ENCODE measurements at places on chromosomes 5 and 9.

DNA sequence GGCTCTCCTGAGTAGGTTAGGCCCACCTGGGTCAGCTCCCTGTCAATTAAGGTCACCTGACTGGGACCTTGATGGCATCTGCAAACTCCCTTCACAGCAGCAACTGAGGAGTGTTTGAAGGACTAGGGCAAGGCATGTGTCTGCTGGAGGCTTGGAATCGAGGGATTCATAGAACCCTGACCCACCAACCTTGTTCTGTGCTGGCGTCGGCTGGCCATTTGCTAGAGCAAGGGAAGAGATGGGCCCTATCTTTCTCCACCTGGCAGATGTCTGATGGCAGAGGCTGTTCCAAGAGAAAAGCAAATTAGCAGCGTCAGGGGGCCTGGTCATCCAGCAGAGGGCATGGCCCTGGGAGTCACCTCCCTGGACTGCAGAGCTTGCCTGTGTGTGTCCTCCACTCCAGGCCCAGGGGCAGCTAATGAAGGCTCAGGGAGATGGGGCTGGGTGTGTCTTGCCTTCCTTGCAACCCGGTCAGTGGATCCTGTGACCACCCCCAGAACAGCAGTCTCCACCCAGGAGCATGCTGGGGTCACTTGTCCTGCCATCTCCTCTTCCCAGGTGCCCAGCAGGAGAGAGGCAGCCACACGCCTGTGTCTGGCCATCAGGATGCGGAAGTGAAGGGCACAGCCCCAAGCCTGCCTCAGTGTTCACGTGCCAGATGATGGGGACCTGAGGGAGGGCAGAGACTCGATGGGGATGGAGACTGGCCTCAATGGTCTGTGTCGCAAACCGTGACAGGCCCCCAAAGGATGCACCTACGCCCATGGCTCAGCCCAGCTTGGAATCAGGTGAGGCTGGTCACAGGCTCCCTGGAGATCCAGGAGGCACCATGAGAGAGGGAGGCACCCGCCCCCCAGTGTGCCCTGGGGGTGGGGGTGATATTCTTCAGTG lies 53.9 kb downstream of the BARX1 start:
- no peaks in the 10 kb centered on the region for H3K36me3 ChIP-seq
- H3K27me3 ChIP-seq = no peaks in the 10 kb centered on the region
- no peak overlapping the region for H3K27ac ChIP-seq
- H3K4me3 ChIP-seq = no peak overlapping the region

DNA sequence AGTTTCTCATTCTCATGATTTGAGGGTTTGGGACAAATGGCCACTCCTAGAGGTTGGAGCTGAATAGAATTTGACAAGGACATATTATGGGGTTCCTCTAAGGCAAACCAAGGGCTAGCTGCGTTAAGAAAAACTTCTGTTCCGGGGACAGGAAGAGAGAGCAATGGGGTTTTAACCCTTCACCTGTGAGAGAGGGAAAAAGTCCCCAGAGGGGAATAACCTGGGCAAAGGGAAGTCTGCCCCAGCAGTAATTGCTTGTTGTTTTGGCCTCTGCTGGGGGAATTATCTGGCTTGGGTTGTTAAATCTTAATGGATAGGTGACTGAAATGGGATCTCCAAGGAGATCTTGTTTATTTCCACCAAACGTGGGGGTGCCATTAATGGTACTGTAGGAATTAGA lies 110.1 kb upstream of the MOCS2 start:
- H3K27me3 ChIP-seq = no peaks in the 10 kb centered on the region
- no peaks in the 10 kb centered on the region for H3K4me1 ChIP-seq
- no peak overlapping the region for H3K27ac ChIP-seq
- H3K4me3 ChIP-seq = no peak overlapping the region
- no peaks in the 10 kb centered on the region for H3K36me3 ChIP-seq
- DNase-seq = no peak

GRCh38 chr5:59763541-59763940 lies 130.0 kb downstream of the PDE4D start:
- no peak overlapping the region for H3K4me3 ChIP-seq
- H3K27ac ChIP-seq = no peak overlapping the region
- H3K36me3 ChIP-seq = no peaks in the 10 kb centered on the region
- DNase-seq = no peak
- H3K27me3 ChIP-seq = no peaks in the 10 kb centered on the region

DNA sequence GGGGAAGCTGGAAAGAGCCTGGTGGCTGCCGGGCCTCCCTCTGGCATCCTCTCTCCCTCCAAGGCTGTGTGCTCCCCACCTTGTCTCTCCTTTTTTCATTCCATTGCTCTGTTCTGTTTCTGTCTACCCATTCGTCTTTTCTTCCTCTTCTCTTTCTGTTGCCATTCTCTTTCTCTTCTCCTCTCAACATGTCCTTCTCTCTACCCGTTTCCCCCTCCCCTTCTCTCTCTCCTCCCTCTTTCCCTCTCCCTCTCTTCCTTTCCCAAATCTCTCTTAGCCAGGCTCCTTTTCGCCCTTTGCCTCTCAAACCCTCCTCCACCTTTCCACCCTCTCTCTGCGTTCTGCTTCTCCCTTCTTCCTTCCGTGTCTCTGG lies 19.4 kb upstream of the KCNIP1 start:
- no peaks in the 10 kb centered on the region for H3K4me1 ChIP-seq
- H3K27me3 ChIP-seq = no peaks in the 10 kb centered on the region
- H3K4me3 ChIP-seq = no peak overlapping the region
- no peaks in the 10 kb centered on the region for H3K36me3 ChIP-seq
